ENCODE measurements at places on chromosomes 11 and 22.

GRCh38 chr11:61803889-61804647 is 11.4 kb downstream of the FEN1 start:
- no peak for DNase-seq

DNA sequence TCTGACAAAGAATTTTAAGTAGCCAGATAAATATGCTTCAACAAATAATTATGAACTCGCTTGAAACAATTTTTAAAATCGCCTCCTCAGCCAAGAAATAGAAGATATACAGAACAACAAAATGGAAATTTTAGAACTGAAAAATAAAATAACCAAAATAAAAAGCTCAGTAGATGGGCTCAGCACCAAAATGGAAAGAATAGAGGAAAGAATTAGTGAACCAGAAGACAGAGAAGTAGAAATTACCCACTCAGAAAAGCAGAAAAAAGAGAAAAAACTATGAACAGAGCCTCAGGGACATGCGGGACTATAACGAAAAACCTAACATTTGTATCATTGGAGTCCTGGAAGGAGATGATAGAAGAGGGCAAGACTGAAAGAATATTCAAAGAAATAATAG is 7.4 kb downstream of the COMMD9 start:
- no peak for DNase-seq

DNA sequence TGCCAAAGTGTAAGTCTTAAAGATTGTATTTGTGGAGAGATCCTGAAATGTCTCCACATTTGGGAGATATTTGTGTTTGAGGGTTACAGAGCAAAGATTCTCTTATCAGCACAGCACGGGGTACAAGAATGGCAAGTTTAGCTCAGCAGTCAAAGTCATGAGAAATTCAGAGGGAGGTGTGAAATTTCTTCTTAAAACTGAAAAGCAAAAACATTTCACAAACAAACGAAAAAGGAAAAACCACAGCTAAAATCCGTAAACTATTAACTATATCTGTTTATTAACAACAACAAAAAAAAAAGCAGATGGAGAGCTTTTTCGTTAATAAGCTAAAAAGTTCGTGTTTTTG is 40.9 kb upstream of the ETS1 start:
- DNase-seq = no peak

GRCh38 chr11:28107191-28107749 is 686 bp downstream of the KIF18A start:
- no peak for DNase-seq

DNA sequence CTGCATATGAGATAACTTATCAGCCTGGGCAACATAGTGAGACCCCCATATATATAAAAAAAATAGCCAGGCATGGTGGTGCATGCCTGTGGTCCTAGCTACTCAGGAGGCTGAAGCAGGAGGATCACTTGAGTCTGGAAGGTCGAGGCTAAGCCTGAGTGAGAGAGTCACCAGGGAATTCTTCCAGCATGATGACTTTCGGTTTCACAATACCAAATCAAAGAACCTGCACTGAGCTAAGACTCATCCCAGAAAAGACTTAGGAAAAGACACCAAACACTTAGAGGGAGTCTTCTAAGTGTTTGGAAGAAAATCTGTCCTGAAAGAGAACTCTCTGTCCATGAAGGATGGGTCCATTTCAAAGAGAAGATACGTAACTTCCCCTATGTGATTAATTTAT is 12.7 kb downstream of the STK33 start:
- DNase-seq = no peak

DNA sequence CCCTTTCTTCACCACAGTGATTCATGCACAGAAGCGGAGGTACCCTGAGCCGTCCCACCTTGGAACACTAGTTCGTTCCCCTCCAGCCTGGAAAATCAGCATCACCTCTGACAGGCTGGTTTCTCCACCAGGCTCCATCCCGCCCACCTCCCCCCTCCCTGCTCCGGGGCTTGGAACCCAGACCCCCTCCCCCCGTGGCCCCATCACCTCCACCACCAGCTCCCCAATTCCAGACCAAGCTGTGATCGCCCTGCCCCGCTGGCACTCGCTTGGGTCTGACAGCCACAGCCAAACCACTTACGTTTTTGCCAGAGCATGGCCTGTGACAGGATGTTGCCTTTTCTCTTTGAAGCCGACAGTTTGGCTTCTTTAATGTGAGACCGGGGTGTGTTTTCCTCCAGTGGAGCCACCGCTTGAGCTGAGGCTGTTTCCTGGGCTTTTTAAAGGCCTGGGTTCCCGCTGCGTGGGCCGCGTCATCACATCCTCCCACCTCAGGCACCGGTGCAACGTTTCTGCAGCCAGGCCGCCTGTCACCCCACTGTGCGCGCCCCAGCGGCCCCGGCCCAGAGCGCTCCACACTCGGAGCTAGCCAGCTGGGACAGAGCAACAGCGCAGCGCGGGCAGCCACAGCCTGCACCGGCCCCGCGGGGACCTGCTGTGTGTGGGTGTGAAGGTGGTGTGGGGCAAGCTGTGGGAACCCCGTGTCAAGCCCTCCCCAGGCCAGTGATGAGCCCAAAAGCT is at the start of gene POU2AF1:
Gene POU2AF1 (minus strand): TSS at position 415 of the 741 bp plus-strand sequence. CDS start 98 bp downstream, at position 317.
- no peak for DNase-seq

DNA sequence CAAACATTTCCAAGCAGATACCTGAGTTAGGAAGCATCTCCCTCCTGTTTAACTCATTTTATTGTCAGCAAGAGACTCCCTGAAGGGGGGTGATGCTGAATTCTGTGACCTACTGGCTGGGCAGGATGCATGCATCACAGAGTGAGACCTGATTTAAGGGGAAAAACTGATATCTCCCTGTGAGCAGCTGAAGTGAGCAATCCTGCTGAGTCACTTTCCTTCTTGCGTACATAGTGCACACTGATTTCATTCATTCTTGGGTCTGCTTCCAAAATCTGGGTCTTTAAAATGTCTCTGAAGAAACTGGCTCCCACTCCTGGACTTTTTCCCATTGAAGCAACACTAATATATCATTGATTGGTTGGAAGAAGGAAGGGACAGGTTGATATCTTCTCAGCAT is 23.3 kb downstream of the P4HA3 start:
- no peak for DNase-seq

- no peak for DNase-seq
These were observed 273.0 kb downstream of the CASP12 start for GRCh38 chr11:104625246-104625645.

DNA sequence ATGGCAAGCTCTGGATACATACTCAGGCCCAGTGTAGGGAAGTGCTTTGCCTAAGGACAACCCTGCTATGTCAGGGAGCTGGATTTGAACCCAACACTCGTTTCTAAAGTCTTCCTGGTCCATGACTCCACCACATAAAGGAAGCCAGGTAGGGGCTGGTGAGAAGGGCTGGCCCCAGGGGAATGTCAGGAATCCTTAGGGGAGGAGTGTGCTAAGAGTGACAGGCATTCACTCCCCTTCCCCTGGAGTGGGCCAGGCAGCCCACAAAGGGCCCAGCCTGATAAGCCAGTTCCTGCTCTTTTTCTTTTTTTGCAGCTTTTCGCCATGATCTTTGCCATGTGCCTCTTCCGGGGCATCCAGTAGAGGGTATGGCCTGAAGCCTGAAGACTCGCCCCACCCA is 21.9 kb downstream of the TP53I11 start:
- no peak for DNase-seq

GRCh38 chr22:44147008-44147645 is 33.6 kb upstream of the PARVG start:
- no peak for DNase-seq

- DNase-seq = no peak
These were observed 550.9 kb upstream of the CCDC90B start for GRCh38 chr11:83836883-83837654.

DNA sequence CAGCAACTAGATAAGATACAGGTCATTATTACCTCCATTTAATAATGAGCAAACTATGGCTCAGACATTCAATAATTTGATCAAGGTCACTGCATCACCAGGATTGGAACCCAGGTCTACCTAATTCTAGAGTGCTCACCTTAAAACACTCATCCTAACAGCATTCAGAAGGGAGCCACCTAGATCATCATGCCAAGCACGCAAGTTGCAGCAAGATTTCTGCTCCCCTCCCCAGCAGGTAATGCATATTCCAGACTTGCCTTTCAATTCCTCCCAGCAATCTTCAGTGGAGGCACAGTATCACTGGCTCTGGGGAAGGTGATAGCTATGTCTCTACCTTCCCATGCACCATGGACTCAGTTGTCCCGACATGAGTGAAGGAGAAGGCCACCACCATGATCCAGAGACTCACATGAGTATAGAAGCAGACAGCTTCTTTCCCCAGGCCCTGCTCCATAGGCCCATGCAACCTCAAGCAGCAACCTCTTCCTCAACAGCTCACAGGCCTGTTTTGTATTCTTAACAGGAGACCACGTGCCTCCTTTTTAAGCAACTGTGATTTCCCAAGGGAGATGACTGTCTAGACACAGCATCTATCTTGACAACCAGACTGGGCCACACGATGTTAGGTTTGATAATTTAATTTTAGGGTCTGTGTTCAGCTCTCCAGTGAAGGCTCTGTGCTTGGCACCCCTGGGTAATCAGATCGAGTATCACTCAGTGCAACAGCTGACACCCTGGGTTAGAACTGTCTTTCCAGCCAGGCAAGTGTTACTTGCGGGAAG is 36.4 kb downstream of the RAB30 start:
- no peak for DNase-seq

- no peak for DNase-seq
These were observed 86.4 kb upstream of the SEZ6L start for GRCh38 chr22:26082866-26083265.

GRCh38 chr11:96147906-96148486 is 195.0 kb downstream of the MAML2 start:
- no peak for DNase-seq

- no peak for DNase-seq
These were observed 74.5 kb downstream of the RPL27A start for GRCh38 chr11:8757047-8757446.

DNA sequence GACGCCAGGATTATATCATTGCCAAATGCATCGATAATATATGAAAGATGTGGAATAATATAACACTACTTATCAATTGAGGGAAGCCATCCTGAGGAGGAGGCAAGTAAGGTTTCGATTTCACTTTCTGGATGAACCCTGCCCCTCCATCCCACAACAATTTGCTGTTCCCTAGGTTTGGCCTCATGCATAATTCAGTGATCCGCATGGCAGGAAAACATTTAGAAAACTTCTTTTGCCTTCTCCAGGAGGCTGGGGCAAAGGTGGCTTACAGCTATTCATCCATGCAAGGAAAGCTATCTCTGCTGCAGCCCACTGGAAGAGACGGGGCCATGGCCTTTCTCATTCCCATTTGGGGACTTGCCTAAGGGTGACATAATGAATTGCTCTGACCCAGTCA is 489.4 kb upstream of the CADM1 start:
- DNase-seq = no peak

- DNase-seq = no peak
These were observed 86.9 kb upstream of the WNT11 start for GRCh38 chr11:76293189-76293631.

DNA sequence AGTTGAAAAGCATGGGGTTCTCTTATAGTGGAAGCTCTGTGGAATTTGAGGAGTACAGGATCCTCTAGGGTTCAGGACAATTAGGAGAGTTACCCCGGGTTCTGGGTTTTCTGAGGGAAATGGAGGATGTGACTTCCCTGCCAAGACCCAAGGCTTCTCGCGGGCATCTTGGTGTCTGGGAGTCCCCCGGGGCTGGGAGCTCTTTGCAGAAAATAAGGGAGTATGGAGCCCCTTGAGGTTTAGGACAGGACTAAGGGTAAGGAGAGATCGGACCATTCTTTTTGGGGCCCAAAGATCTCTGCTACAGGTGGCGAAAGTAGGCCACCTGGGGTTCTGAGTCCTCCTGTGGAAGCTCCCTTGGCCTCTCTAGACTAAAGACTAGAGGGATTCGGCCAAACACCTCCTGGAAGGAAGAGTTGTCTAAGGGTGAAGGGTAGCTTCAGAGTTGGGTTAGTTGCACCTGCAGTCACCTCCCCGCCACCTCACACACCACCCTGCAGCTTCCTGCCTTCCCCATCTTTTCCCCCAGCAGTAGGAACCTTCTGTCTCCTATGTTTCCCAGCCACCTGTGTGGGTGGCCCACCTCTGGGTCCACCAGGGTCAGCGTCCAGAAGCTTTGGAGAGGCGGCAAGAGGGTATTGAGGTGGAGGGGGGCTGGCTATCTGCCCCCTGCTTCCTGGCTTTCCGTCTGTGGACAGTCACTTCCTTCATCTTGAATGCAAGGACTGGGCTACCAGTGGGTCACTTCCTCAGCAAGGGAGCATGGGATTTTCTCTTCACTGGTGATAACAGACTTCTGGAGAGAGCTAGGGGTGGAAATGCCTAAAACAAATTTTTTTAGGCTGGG is 908 bp downstream of the LIMK2 start:
- no peak for DNase-seq

GRCh38 chr11:93895106-93895862 is 44.9 kb upstream of the VSTM5 start:
- no peak for DNase-seq

GRCh38 chr22:17774206-17774925 is at the start of gene BID:
BID (minus strand) TSS chr22:17774469; CDS start chr22:17750116, 24,353 bp downstream.
- no peak for DNase-seq

- DNase-seq = no peak
These were observed at the start of gene PARVG for GRCh38 chr22:44180706-44181032. PARVG (plus strand) TSS chr22:44180925; CDS start chr22:44183330, 2,405 bp downstream.

GRCh38 chr11:14181121-14181520 is 177.9 kb downstream of the RRAS2 start:
- DNase-seq = no peak

GRCh38 chr11:115132436-115133228 is 371.6 kb downstream of the CADM1 start:
- DNase-seq = no peak

GRCh38 chr11:3826721-3827120 is 14.0 kb downstream of the RHOG start:
- no peak for DNase-seq

DNA sequence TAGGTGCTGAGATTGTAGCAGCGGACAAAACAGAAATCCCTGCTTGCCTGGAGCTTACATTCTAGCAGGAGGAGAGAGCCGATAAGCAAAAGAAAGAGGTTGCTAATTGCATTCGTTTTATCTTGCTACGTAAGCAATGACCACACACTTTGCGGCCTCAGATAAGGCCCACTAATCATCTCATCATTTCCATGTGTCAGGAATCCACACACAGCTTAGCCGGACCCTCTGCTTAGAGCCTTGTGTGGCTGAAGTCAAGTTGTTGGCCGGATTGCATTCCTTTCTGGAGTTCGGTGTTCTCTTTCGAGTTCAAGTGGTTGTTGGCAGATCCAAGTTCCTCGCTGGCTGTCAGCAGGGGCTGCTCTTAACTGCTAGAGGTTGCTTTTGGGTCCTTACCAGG is 101.6 kb downstream of the CHST1 start:
- no peak for DNase-seq

DNA sequence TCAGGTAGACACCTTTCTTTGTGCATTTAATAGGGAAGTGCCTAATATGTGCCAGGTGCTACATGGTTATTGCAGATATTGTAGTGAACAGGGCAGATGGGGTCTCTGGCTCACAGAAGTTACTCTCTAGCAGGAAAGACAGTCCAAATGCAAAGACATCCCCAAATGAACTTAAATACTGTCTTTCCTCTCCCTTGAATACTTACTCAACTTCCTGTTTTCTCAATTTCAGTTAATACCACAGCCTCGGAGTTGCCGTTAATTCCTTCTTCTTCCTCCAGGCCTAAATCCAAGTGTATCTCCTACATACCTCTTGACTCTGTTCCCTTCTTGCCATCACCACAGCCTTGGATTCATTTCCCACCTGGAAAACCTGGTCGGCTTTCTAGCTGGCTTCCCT is 134.3 kb upstream of the SESN3 start:
- DNase-seq = no peak

All from cortex of kidney (tissue), 1 donor.